ENCODE measurements at places on chromosomes 1 and 21.

DNA sequence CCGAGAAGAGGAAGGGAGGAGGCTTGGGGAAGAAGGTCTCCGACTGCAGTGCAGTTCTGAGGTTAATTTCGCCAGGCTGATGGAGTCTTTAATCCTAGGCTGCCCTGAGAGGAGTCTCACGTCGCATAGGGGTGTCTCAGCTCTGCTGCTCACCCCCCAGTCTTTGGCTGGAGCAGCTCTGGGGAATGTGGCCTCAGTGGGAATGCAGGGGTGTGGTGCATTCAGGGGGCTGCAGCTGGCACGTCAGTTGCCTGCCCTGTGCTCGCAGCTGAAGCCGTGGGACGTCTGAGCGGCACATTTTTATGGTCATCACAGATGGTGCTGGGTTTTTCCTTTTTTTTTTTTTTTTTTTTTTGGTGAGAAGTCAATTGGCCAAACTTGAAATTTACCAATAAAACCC, 38.2 kb downstream of the ACTN2 start:
- DNase-seq = no peak

GRCh38 chr1:202037706-202038296, 27.4 kb downstream of the ELF3 start:
- no peak for DNase-seq

DNA sequence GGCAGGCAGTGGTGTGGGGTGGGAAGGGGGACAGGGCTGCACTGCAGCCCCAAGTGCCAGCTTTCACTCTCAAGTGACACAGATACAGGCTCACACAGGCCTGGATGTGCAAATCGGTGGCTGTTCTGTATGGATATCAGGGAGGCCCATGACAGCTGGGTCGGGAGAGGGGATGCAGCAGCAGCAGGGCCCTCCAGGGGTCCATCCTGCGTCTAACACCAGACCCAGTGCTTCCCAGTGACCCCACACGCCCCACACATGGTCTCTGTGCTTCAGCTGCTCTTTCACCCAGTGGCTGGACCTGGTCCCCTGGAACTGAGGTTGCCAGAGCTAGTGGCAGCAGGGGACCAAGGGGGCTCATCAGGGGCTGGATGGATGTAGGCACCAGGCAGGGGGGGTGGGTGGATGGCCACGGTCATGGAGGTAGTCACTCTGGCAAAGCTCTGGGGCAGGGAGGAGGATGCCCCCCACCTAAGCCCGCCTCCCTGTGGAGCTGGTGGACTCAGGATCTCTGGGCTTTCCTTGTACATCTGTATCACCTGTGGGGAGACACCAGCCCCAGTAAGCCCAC, 13.9 kb downstream of the BTBD19 start:
- no peak for DNase-seq

- DNase-seq = no peak
Observed at GRCh38 chr1:69121723-69122122, 446.0 kb upstream of the LRRC7 start.

GRCh38 chr1:241219449-241219848, 137.6 kb downstream of the RGS7 start:
- DNase-seq = no peak

DNA sequence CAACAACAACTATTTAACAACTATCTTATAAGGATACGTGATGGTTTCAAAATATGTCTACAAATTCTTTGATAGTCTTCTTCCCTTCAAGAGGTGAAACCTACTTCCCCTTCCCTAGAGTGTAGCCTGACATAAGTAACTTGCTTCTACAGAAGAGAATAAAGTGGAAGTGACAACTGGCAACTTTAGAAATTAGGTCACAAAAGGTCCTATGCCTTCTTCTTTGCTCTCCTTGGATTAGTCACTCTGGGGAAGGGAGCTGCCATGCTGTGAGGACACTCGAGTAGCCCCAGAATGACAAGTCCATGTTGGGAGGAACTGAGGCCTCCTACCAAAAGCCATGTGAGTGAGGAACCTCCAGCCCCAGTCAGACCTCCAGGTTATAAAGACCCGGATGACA, 19.2 kb downstream of the EFCAB14 start:
- no peak for DNase-seq

DNA sequence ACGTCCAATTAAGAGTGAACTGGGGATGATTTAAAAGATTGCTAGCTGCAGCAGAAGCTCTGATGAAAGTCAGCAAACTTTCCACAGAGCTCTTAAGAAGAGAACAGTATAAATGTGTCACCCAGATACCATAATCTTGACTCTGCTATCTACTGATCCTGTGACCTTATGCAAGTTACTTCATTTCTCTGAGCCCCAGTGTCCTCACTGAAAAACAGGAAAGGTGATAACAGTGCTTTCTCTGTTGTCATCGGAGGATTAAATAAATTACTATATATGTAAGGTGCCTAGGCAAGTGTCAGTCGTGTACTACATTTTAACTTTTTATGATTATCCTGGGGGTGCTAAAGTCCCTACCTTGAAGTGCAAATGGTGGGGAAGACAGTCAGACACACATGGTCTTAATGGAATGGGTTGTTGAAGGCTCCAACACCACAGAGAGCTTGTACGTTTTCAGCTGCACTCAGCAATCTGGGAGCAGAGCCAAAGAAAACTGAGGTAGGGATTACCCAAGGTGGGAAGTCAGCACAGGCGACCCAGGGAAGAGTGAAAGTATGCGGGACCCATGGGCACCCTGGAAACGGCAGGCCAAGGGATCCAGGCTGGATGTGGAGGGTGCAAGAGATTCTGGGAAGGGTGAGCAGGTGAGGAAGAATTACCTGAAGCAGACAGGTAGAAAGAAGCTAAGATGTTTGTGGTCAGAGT, 82.8 kb downstream of the DTL start:
- DNase-seq = peak; percentile 55

- DNase-seq = no peak
Observed at GRCh38 chr1:8307628-8308027, 10.3 kb upstream of the SLC45A1 start.

DNA sequence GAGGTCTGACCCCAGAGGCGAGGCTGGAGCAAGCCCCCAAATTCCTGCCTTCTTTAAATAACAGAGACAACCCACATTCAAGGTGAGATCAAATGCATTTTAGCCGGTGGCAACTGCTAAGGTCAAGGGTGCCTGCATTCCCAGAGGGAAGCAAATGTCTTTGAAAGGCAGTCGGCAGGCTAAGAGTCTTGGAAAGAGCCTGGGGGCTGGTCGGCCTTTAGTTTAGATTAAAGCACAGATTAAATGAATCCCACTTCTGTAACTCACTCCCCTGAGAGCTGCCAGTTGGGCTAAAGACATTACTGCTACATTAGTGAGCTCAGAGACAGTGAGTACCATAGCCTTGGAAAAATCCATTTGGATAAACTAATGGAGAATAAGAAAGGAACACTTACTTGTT, 59.2 kb downstream of the HTR6 start:
- DNase-seq = no peak
